Stimulated activated CD4-positive, alpha-beta T cell treated with anti-CD3 and anti-CD28 coated beads, Interleukin-2, amount 100 ng/mL, for 24 hours (primary cell): ENCODE measurements at places on chromosomes 4 and X.
A peak's percentile ranks its signal among the peaks of the same experiment; 100 is the strongest.

DNA sequence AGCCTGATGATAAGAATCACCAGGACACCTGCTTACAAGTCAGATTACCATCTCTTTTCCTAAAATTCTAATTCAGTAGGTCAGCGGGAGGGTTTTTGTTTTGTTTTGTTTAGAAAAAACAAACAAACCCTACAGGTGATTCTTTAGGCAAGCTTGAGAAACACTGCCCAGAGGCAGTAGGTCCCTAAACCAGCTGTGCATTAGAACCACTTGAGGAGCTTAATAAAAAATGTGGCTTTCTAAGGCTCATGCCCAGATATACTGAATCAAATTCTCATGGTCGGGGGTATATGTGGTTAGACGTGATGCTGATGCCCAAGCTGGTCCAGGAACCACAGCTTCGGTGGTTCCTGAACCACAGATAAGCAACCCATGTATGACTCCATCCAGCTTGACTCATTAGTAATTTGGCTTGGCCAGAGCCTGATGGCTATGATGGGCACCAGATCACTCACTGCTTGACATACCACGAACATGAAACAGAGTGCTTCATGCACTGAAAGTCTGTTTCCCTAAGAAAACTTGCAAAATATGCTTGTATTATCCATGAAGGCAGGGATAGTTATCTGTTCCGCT is 338.1 kb upstream of the F9 start:
- no peak for DNase-seq

- no peak for DNase-seq
Measured at GRCh38 chr4:122633211-122633610, 12.3 kb upstream of the IL21 start.

- no peak for DNase-seq
Measured at GRCh38 chr4:146285037-146285436, 70.7 kb downstream of the REELD1 start.

GRCh38 chrX:8813036-8813435 is 11.9 kb upstream of the FAM9A start:
- DNase-seq = no peak

- DNase-seq = no peak
Measured at GRCh38 chr4:65508168-65508567, 162.1 kb downstream of the EPHA5 start.

- no peak for DNase-seq
Measured at GRCh38 chr4:119139822-119140252, 4.2 kb downstream of the MYOZ2 start.

- DNase-seq = no peak
Measured at GRCh38 chr4:1080961-1081688, 32.2 kb downstream of the RNF212 start.

DNA sequence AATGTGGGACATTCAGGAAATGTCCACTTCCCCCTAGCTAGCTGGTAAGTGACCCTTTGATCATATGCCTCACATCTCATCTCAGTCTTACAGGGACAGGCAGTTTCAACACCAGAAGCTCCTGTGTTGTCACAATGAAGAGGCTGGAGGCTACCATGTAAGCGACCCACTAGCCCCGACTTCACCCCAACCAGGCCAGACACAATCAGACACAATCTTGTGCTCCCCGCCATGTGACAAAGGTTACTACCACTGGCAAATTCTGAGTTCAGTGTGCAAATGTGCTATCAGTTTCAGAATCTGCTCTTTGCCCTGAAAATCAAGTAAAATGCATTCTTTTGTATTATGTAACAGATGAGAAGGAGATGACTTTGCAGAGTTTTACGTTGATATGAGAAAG is 56.9 kb upstream of the STS start:
- DNase-seq = no peak

GRCh38 chr4:101954351-101954750 is 163.8 kb downstream of the BANK1 start:
- no peak for DNase-seq

DNA sequence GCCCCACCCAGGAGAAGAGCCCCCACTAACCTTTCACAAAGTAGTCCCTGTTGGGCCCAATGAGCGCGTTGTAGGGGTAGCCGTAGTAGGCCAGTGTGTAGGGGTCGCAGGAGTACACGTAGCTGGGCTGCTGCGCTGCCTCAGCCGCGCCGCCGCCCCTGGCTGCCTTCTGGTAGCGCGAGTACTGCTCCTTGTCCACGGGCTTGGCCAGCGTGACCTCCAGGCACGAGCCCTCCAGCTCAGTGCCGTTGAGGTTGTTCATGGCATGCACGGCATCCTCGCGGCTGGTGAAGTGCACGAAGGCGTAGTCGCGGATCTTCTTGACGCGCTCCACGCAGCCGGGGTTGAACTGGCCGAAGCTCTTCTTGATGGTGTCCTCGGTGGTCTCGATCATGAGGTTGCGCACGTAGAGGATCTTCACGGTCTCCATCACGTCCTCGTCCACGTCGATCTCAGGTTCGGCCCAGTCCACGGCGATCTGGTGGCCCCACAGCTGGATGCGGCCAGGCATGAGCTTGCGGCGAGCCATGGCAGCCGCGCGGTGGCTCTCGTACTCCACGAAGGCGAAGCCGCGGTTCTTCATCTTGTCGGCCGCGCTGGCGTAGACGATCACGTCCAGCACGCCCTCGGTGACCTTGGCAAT is 102.7 kb downstream of the CHRNA9 start:
- DNase-seq = no peak

DNA sequence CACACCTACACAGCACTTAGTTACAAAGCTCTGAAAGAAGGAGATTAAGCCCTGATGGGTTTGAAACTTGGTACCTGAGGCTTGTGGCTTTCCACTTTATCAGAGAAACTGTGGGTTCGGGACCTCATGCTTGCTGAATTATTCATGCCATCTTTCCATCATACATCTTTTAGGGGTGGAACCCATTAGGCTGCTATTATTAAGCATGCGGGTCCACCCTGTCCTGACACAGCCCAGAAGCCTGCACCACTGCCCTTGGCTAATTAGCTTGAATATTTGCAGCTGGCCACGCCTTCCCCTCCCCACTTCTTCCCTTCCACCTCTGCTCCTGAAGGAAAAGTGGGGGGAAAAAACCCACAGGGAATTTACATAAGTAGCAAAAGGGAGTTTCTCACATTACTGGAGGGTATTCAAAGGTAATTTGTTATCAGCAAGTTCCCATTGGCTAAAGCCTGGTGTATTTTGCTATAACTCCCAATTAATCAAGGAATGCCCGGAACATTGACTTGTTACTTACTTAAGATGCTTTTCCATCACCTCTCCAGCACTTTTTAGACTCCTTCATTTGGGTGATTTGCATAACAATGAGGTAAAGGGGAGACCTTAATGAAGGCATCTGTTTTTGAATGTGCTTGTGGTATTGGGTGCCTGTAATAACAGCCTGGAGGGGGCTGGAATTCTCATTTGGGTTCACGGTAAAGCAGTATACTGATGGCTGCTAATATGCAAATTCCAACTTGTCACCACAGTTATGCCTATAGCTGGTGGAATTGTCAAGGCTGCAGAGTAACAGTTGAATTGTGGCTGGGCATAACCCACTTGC is 231.7 kb upstream of the GATB start:
- no peak for DNase-seq

- DNase-seq = no peak
Measured at GRCh38 chrX:115650449-115650848, 89.5 kb downstream of the PLS3 start.

DNA sequence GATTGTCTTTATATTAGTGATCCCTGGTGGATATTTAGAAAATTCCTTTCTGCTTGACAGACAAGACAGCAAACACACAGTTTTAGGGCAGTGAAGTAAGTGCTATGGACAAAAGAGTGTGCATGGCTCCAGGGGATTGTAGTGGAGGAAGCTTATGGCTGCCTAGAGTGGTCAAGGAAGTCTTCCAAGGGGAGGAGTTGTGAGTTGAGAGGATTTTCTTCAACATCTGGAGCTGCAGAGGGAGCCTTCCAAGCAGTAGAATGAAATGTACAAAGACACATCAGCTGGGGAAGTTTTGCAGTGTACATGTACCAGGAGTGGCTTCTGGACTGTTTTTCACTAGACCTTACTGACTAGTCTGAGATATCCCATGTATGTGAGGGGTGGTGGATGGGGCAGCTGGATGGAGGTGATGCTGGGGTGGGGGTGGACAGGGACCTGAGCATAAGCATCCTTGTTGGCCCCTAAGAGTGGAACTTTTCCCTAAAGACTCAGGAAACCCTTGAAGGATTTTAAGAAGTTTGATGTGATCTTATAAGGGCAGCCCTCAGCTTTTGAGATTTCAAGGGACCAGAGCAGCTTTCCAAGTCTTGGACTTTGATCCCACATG is 160.5 kb upstream of the TAPT1 start:
- DNase-seq = no peak

GRCh38 chr4:76028350-76028765 is 5.1 kb upstream of the CXCL10 start:
- no peak for DNase-seq

- no peak for DNase-seq
Measured at GRCh38 chrX:42996861-42997260, 218.9 kb upstream of the PPP1R2C start.

DNA sequence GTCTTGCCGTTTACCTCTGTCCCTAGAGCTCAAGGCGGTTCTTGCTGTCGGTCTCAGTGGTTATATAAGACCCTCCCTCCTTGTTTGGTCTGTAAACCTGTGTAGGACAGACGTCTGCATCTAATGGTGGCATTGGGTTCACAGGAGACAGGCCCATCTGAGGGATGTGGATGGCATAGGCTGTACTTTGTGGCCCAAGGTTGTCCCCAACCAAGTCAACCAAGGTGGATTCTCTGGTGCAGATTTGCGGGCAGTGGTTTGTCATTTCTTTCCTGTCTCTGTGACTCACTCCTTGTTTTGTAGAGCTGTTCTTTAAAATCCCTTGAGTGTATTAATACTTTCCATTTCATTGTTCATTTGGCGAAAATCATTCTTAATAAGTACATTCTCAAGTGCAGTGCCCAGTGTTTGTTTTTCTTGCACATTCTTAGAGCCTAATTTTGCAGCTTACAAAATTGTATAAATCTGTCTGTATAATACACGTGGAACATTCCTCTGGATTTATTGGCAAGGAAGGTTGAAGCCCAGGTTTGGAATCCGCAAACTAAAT is 68.0 kb upstream of the TLR2 start:
- DNase-seq = peak; percentile 48

- no peak for DNase-seq
Measured at GRCh38 chrX:53362449-53362848, 60.0 kb downstream of the SMC1A start.

GRCh38 chr4:183602557-183603027 is 56.4 kb downstream of the RWDD4 start:
- DNase-seq = no peak

DNA sequence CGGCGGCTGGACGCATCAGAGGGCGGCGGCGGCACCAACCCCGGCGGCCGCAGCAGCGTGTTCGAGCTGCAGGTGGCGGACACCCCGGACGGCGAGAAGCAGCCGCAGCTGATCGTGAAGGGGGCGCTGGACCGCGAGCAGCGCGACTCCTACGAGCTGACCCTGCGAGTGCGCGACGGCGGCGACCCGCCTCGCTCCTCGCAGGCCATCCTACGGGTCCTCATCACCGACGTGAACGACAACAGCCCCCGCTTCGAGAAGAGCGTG is 1.9 kb downstream of the PCDH7 start:
- DNase-seq = no peak

DNA sequence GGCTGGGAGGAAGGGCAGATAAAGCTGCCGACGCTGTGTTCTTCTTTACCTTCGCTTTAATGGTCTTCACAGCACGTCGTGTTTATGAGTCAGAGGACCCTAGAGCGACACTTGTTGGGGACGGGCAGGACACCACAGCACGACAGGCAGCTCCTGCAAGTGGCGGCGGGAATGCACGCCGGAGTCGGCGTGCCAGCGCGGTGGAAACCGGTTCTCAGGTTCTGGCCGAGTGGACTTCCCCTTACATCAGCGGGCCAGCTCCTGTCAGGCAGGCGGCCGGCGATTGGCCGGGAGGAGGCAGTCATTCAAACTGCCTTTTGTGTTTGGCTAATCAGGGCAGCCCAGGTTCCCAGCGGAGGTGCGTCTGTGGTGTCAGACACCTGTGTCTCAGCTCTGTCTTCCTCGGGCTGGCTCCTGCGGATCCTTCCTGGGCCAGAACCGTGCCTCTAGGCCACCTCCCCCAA is 150.9 kb downstream of the SHROOM3 start:
- DNase-seq = peak; percentile 24

GRCh38 chr4:157992038-157992705 is 180.7 kb downstream of the GASK1B start:
- DNase-seq = no peak

- DNase-seq = no peak
Measured at GRCh38 chr4:126937846-126938422, 694.8 kb upstream of the INTU start.

- DNase-seq = no peak
Measured at GRCh38 chr4:131644619-131645018, 1504.5 kb upstream of the PCDH10 start.

GRCh38 chr4:46081674-46082073 is 42.2 kb downstream of the GABRG1 start:
- no peak for DNase-seq

- DNase-seq = no peak
Measured at GRCh38 chr4:127533028-127533700, 99.6 kb upstream of the INTU start.

DNA sequence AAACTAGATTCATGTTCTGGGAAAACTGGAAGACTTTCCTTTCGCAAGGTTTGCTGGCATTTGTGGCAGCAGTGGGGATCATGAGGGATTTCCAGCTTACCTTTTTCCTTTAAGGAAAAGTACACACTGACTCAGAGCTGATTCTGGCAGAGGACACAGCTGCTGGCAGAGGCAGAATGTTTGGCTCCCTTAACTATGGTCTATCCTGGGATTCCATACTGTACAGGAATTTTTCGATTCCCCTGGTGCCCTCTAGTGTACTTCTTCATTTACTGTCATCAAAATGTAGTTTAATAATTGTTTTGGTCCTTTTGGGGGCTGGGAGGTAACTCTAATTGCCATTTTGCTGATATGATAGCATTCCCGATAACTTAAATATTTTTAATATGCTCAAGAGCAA is 152.7 kb downstream of the GABRG1 start:
- DNase-seq = no peak

- DNase-seq = no peak
Measured at GRCh38 chrX:150761176-150761818, 68.1 kb downstream of the MTMR1 start.

- no peak for DNase-seq
Measured at GRCh38 chrX:142978130-142978684, 47.5 kb upstream of the SPANXN4 start.

DNA sequence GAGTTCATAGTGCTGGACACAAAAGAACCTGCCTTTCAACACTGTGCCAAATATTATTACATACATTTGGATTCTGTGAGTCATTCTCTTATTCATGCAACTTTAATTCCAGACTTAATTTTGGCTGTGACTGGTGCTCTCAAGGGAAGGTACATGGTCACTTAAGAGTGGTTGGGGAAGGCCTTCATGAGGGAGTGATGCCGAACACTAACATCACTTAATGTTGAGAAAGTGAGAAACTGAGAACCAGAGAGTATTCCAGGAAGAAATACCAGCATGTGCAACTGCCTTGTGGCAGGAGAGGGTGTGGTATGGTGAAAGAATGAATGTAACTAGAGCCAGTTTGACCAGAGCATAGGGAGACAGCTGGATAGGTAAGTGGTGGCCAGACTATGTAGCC is 41.5 kb upstream of the FHDC1 start:
- no peak for DNase-seq

- no peak for DNase-seq
Measured at GRCh38 chr4:155629183-155629825, 37.3 kb upstream of the GUCY1A1 start.
